ENCODE measurements at places on chromosomes 12 and 14.

DNA sequence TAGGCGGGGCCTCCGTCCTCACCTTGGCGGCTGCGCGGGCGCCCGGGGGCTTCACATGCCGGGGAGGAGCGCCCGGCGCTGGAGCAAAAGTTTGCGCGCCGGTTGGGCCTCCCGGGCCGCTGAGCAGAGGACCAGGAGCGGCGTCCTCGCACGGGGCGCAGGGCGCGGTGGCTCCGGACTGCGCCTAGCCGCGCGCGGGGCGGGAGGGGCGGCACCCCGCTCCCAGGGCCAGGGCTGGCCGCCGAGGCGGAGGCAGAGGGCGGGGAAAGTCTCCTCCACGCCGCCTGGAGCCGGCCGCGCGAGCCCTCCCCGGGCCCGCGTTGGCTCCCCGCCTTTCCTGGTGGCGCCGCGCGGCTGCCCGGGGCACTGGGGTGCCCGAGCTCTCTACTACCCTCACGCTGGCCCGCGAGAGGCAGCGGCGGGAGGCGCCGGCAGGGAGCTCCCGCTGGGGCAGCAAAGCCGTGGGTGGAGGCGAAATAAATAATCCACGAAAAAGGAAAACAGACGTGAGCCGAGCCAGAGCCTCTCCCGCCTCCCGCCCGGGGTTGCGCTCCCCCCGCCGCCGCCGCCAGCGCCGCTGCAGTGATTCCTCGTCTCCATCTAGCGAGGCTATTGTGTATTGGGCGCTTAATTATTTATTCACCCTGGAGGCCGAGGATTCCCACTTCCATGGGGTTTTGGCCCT lies 400 bp upstream of the PRIMA1 start:
- DNase-seq = no peak

DNA sequence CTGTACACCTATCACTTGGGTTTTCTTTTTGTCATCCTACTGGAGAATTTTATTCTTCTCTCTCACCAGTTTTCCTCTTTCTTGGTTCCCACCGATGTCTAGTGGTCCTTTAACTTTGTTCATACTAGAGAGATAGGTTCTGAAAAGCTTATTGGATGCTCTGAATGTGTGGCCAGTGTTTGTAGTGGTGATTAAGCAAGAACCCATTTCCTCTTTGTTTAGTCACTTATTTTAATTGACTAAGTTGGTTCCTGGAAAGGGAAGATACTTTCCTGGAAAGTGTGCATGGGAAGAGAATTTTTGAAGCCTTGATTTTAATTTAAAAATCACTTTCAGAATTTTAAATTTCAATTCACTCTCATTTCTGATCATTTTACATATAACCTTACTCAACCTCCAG lies 127.2 kb downstream of the OTOGL start:
- DNase-seq = no peak

GRCh38 chr12:40137252-40137651 lies 31.4 kb upstream of the SLC2A13 start:
- DNase-seq = no peak

- peak; percentile 69 for DNase-seq
Measured at GRCh38 chr12:56631790-56632700, 1.9 kb upstream of the BAZ2A start.

GRCh38 chr14:65033181-65033580 lies 46.5 kb downstream of the FNTB start:
- no peak for DNase-seq

DNA sequence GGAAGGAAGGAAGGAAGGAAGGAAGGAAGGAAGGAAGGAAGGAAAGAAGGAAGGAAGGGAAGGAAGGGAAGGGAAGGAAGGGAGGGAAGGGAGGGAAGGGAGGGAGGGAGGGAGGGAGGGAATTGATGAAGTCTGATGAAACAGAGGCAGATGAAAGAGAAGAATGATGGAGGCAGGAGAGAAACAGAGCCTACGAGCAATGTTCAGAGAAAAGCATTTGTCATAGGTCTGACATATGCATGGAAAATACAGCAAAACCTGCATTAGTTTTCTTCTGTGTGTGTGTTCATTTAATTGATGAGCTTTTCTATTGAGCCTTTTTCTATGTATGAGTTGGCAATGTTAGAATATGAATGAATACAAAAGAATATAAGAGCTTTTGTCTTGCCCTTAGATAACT lies 343.4 kb downstream of the GXYLT1 start:
- DNase-seq = no peak

Measured in activated naive CD8-positive, alpha-beta T cell treated with anti-CD3 and anti-CD28 coated beads, Interleukin-2, amount 50 U/mL, for 24 hours (primary cell).